Activated CD8-positive, alpha-beta T cell treated with anti-CD3 and anti-CD28 coated beads for 36 hours (primary cell): ENCODE measurements at places on chromosomes 2 and 18. TPM values are rescaled to one million over a fixed set of nuclear protein-coding genes. Genes with fewer than 3 reads are reported as not detected.

DNA sequence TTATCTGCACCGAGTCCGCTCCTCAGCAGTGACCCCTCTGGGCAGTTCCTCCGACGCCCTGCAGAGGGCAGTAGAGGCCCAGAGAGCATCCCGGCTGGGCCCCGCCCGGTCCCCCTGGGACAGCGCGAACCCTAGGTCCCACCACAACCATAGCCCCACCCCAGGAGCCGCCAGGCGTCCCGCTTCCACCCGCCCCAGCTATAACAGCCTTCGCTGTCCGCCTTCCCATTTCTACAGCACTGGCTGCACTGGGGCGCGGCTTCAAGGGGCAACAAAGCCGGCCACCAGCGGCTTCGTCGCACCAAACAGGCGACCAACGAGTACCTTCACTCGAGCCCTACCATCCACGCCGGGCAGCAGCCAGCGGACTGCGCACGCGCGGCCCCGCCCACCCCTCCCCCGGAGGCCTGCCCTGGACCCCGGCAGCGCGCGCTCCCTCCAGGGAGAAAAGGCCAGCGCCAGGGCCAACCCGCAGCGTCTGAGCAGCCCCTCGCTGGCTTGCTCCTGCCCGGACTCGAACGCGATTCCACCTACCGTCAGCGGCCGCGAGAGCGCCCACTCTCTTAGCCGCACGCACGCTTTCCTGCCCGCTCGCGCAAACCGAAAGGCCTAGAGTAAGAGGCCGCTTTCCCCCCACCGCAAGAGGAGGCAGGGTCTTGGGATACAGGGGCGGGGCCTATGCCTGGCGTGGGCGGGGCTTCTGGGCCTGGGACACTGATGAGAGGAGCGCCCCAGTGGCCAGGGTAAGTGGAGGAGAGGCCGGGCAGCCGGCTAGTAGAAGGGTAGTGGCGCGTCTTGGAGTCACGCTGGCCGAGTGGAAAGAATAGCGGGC, at the start of gene NHEJ1:
TSS of gene NHEJ1 (minus strand) at position 630 of the 832 bp plus-strand sequence. CDS start 2,453 bp downstream, outside the sequence.
- peak within 1 kb of the TSS; percentile 85 for H3K4me3 ChIP-seq
- H3K4me1 ChIP-seq, result peaks cover 18% of the 10 kb centered on the region
- DNase-seq, result peak; percentile 98
- no peaks in the 10 kb centered on the region for H3K27me3 ChIP-seq
- H3K27ac ChIP-seq, result peak within 1 kb of the TSS; percentile 93
- peaks cover 12% of the 10 kb centered on the region for H3K36me3 ChIP-seq

DNA sequence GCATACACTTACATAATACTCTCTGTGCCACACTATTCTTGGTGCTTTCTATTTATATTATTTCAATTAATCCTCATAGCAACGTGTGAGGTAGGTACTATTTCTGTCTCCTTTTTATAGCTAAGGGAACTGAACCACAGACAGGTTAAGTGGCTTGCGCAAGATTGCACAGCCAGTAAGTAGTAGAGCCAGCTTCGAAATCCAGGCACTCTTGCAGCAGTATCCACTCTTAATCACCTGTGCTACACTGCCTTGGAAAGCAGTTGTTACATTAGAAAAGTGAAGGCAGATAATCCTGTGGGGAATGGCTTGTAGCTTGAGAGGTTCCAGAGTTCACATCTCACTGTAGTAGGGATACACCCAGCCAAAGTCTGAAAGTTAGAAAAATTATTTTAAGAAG, 198.3 kb downstream of the LDLRAD4 start:
- no peaks in the 10 kb centered on the region for H3K27me3 ChIP-seq
- no peak overlapping the region for H3K27ac ChIP-seq
- peaks cover 14% of the 10 kb centered on the region for H3K36me3 ChIP-seq

DNA sequence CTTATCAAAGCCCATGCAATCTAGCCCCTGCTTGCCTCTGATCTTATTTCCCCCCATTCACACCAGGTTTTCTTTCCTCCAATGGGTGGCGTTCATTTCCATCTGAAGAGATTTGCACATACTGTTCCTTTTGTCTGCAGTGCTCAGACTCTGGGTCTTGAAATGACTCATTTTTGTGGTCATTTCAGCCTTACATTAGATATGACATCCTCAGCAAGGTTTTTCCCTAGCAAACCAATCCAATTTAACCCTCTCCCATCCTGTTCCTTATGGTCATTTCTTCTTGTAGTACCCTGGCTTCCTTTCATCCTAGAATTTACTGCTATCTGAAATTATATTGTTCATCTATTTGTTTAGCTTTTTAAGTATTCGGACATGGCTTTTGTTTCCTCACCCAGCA, 42.5 kb upstream of the SCN1A start:
- H3K4me1 ChIP-seq, result no peaks in the 10 kb centered on the region
- no peak overlapping the region for H3K27ac ChIP-seq
- H3K36me3 ChIP-seq, result no peaks in the 10 kb centered on the region
- no peak overlapping the region for H3K4me3 ChIP-seq
- peaks cover 10% of the 10 kb centered on the region for H3K27me3 ChIP-seq

- H3K4me1 ChIP-seq, result no peaks in the 10 kb centered on the region
- H3K36me3 ChIP-seq, result no peaks in the 10 kb centered on the region
- no peak overlapping the region for H3K4me3 ChIP-seq
- peaks cover 21% of the 10 kb centered on the region for H3K27me3 ChIP-seq
- H3K27ac ChIP-seq, result no peak overlapping the region
These were observed 119.7 kb upstream of the SMAD2 start for GRCh38 chr18:48050176-48050575.

REG3A gene
- total RNA-seq, result not detected

DNA sequence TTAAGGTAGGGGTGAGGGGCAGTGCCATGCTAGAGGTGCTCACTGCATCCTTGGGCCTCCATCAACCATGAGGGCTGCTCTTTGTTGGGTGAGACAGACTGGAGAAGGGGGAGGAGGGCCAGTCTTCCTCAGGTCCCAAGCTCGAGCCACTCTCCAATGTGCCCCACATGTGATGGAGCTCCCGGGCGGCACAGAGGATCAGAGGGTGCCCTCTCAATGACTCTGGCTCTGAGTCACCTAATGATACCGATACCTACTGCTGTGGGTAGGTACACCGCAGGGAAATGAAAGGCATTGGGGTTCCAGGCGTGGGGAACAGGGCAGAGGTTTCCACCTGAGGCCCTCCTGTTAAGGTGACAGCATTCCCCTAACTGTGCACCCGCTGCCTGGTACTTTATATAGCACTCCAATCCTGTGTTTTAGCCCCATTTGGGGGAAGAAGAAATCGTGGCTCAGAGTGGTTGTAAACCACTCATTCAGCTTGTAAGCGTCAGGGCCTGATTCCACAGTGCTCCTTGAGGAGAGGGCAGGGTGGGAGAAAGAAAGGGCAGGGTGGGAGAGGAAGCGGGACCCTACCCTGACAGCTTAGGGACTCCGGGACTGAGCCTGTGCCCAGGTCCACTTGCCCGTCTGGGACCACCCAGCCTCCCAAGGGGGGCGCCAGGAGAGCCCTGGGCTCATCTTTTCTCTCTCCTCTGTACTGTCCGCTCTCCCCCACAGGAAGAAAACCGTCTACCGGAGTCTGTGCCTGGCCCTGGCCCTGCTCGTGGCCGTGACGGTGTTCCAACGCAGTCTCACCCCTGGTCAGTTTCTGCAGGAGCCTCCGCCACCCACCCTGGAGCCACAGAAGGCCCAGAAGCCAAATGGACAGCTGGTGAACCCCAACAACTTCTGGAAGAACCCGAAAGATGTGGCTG, 1.8 kb downstream of the B3GNT7 start:
- H3K36me3 ChIP-seq, result no peaks in the 10 kb centered on the region
- H3K27me3 ChIP-seq, result peaks cover 25% of the 10 kb centered on the region
- peak; percentile 35 for DNase-seq
- no peak overlapping the region for H3K4me3 ChIP-seq

DNA sequence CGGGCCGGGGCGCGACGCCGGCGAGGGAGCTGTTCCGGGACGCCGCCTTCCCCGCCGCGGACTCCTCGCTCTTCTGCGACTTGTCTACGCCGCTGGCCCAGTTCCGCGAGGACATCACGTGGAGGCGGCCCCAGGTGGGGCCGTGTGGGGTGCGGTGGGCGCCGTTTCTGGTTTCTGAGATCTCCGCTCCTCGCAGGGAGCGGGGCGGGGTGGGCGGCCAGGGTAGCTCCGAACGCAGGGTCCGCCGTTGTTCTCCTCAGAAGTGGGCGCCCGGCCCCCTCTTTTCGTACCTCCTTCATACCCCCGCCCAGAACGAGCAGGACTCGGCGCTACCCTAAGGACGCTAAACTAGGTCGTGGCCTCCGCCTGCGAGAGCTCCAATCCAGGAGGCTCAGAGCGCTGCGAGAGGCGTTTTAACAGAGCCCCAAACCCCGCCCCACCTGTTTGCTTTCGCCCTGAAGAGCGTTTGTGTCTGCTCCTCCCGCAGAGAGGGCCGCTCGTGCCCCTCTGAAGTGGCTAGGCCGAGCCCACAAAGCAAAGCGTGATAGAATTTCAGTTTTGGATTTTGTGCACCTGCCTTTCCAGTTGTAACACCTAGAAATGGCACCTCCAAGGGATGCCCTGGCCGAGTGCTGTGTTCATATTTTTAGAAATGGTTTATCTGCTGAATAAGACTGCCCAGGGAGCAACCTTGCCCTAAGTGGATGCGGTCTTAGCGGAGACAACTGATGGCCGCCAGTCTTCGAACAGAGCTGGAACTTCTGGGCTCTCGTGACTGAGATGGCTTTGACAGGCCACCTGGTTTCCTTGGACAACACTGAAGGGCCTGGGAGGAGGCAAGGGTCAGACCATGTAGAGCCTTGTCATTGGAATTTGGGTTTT, 626 bp downstream of the CAPN10 start:
- peak; percentile 76 for DNase-seq
- H3K4me1 ChIP-seq, result peaks cover 35% of the 10 kb centered on the region
- H3K27ac ChIP-seq, result peak overlapping the region; percentile 79
- H3K27me3 ChIP-seq, result no peaks in the 10 kb centered on the region
